GM19239 (cell line): ENCODE measurements at places on chromosomes 6 and 20.

GRCh38 chr6:22904431-22904830 is 335.1 kb downstream of the HDGFL1 start:
- no peak for DNase-seq

GRCh38 chr6:52130440-52130839 is 43.0 kb upstream of the PKHD1 start:
- no peak for DNase-seq

GRCh38 chr6:33566182-33567084 is 13.6 kb downstream of the BAK1 start:
- DNase-seq: no peak

DNA sequence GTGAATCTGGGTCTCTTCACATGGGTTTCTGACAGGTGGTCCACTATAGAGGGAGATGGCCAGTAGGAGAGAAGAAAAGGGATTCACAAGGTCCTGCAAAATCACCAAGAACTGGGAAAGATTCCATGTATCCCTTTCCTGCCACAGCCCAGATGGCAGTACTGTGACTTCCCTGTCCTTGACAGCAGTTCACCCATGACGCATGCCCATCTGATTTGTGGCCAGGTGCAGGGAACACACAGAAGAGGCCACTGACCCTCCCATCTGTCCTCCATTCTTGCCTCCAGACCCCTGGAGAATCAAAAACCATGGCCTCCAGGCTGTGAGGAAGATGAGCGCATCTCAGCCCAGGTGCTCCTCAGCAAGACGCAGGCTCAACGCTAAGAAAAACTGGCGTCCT is 183.1 kb upstream of the RREB1 start:
- DNase-seq: no peak
